ENCODE measurements at places on chromosomes 4 and X.

- no peak for DNase-seq
Measured at GRCh38 chr4:47784222-47784621, 53.6 kb downstream of the CORIN start.

- no peak for DNase-seq
Measured at GRCh38 chr4:52015366-52015765, 4.8 kb downstream of the LRRC66 start.

DNA sequence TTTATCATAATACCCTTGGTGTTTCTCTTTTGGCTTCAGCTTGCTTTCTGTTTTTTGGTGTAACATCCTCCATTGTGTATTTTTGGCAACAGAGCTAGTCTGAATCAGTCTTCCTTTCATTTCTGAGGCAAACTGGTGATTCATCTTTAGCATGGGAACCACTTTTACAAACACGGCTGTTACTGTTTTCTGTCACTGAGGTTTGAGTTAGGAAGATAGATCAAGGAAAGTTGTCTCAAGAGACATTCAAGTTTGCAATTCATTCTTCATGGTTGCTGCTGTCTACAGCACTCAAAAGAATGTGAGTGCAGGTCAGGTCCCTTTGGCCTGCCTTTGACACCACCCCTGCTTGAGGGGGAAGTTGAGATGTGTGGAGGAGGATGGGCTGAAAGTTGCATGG lies 36.3 kb downstream of the IL21 start:
- DNase-seq: no peak

- no peak for DNase-seq
Measured at GRCh38 chrX:100895365-100896075, 21.4 kb upstream of the NOX1 start.

DNA sequence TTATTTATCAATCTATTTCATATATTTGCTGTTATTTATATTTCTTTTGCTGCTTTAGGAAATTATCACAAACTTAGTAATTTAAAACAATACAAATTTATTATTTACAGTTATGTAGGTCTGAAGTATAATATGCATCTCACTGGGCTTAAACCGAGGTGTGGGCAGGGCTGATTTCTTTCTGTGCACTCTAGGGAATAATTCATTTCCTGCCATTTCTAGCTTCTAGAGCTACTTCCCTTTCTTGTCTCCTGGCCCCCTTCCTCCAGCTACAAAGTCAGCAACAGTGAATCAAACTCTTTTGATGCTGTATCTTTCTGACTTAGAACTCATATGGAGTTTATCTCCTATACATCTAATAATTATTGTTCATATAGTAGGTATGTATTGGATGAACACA lies 303.5 kb upstream of the ARSJ start:
- DNase-seq: no peak

DNA sequence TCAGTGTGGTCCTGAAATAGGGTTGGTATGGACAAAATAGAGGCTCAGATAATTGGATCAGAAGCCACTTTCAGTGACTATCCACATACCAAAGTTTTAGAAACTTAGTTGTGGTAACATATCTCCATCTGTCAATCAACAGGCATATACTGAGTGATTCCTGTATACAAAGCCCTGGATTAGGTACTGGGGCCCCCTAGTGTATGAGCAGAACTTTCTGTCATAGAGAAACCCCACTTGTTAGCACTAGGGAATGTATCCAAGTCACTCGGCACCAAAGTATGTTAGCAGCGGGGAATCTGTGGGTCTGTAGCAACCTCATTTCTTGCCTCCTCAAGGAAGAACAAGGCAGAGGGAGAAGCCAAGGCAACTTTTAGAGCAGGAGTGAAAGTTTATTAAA lies 50.7 kb downstream of the MAP7D3 start:
- DNase-seq: no peak

DNA sequence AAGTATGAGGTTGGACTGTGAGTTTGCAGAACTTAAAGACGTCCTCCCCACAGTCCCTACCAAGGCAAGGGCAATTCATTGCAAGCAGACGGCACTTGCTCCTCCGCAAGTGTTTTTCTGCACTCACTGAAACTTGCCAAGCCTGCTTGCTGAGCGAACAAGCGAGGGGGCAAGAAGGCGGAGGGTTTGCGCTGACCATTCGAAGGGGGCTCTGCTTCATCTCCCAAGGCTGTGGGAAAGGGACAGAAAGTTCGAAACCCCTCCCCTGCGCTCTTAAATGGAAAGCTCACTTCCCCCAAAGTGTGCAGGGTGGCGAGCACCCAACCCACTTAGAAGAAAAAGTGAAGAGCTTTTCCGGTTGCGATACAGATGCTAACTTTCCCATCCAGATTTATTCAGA lies 1.4 kb downstream of the MID1 start:
- DNase-seq: no peak

- no peak for DNase-seq
Measured at GRCh38 chr4:103692615-103693014, 27.2 kb downstream of the TACR3 start.

- DNase-seq: no peak
Measured at GRCh38 chr4:75011131-75011795, 78.3 kb downstream of the PARM1 start.

DNA sequence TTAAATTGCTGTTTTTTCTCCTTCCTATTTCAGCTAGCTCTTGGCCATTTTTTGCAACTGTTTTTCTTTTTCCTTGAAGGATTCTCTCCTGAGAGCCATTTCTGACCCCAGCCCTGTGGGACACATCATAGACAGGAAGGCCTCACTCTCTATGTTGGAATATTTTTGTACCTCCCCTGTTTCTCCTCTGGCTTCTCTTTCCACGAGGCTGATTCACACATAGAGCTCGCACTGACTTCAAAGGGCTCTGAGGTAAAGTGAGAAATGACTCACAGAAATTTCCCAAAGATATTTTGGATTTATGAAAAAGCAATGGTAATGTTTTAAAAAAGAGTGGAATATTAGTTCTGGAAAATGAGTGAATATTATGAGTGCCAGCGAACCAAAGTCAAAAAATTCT lies 181.7 kb upstream of the IGFBP7 start:
- DNase-seq: no peak

- DNase-seq: no peak
Measured at GRCh38 chr4:47801481-47802002, 36.3 kb downstream of the CORIN start.

DNA sequence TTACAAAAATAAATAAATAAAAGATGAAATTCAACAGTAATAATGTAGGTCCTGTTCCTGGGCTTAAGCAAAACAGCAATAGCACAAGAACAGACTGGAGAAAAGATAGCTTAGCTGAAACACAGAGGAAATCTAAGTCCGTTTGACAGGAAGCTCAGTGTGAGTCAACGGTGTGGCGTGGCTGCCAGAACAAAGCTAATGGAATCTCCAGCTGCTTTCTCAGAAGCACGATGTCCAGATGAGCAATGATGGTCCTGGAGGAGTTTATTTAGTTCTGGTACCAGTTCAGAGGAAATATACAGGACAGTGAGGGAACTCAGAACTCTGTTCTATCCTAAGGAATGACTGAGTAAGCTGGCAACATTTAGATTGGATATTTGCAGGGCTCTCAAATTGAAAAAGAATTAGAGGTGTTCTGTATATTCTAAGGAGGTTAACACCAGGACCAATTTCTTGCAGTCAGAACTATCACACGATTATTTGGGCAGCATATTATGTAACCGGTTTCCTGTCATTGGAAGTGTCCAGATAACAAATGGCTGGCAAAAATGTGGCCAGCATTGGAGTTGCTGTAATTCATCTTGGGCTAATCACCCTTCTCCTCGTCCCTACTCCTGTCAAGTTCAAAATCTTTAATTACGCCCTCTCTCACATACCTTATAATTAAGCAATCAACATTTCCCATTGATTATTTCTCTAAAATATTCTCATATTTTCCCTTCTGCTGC lies 12.7 kb downstream of the GAB3 start:
- DNase-seq: no peak

- no peak for DNase-seq
Measured at GRCh38 chr4:121064482-121064881, 7.9 kb downstream of the NDNF start.

DNA sequence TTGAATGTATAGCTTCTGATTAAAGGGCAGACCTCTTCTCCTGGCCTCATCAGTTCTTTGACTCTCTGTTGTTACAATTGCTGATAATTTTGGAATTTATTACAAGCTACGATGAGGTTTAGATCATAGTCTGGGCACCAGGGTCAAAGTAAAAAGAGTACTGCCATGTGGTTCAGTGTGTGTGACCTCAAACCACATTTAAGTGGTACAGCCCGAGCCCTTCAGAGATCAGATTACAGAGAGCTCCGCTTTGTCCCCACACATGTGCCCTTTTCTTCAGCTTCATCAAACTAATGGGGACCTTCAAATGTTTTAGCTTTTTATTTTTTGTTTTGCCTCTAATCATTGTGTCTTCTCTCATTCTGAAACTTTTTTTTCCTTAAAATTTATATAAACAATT lies 37.1 kb downstream of the SPANXN2 start:
- no peak for DNase-seq

DNA sequence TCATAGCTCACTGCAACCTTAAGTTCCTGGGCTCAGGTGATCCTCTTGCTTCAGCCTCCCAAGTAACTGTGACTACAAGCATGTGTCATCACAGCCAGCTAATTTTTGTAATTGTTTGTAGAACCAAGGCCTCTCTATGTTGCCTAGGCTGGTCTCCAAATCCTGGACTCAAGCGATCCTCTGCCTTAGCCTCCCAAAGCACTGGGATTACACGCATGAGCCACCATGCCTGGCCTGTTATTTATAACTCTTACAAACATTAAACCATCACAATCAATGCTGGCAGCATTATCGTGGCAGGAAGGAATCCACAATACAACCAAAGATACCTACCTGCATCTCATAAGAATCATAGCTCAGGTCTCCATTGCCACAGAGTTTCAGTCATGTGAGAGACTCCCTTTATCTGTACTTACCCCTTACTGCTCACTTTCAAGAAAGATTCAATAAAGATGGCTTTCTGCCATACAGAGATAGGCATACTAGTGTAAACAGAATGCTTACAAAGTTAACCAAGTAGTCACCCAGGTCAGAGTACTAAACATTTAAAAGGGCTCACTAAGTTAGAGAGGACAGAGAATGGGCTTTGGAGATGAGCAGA lies 48.5 kb downstream of the SMIM31 start:
- DNase-seq: no peak

- no peak for DNase-seq
Measured at GRCh38 chr4:68346461-68346860, 3.4 kb downstream of the YTHDC1 start.

DNA sequence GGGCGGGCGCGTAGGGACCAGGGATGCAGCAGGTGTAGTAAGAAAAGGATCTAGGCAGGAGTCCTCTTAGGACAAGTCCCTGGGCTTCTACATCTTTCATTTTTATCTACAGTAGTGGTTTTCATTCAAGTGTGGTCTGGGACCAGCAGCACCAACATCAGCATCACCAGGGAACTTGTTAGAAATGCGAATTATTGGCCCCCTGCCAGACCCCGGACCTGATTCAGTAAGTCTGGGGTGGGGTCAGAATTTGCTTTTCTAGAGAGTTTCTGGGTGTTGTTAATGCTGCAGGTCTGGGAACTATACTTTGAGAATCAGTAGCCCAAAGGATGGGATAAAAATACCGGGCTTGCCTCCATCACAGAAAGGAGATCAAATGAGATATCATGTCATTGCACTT lies 1.3 kb upstream of the PCYT1B start:
- no peak for DNase-seq

DNA sequence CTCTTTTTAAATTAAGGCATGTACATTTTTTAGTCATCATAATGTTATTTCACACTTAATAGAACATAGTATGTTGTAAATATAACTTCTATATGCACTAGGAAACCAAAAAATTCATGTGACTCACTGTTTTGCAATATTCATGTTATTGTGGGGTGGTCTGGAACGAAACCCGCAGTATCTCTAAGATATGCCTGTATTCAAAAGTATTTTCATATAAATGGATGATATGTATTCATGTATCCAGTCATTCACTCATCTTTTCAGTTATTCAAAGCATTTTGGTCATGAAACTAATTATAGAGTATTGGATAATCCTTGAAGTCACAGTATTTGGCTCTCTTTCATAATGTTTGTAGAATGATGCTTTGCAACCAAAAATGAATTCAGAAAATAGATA lies 168.1 kb downstream of the HS6ST2 start:
- DNase-seq: no peak

GRCh38 chr4:159979953-159980352 lies 877.1 kb downstream of the RAPGEF2 start:
- DNase-seq: no peak

- no peak for DNase-seq
Measured at GRCh38 chr4:16814361-16814760, 84.1 kb downstream of the LDB2 start.

GRCh38 chrX:136577552-136577951 lies 45.5 kb downstream of the VGLL1 start:
- peak; percentile 48 for DNase-seq

- no peak for DNase-seq
Measured at GRCh38 chrX:104921584-104922205, 298.8 kb downstream of the TEX13A start.

DNA sequence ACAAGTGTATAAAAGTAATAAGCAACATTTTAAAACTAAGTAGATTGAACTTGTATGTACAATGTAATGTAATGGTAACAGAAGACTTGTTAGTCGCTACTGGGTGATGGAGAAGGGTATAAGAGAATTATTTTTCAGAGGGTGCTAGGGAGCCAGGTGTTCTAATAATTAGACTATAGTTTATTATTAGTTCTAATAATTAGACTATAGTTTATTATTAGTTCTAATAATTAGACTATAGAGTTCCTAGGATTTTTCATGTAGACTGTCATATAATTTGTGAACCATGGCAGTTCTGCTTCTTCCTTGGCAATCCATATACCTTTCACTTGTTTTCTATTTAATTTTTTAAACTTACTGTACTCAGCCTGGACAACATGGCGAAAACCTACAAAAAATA lies 117.3 kb upstream of the TSPAN5 start:
- no peak for DNase-seq

GRCh38 chr4:90127706-90128345 lies 632 bp downstream of the CCSER1 start:
- peak; percentile 0 for DNase-seq

All from stimulated activated CD4-positive, alpha-beta T cell treated with anti-CD3 and anti-CD28 coated beads, Interleukin-2, amount 100 ng/mL, for 48 hours (primary cell).